ENCODE measurements at places on chromosomes 12 and 14. TPM values are rescaled to one million over a fixed set of nuclear protein-coding genes. Genes with fewer than 3 reads are reported as not detected.

TAS2R8 gene
- not detected for polyA plus RNA-seq

PCED1B gene
- 7.8 TPM for polyA plus RNA-seq

GSKIP gene
- 29.9 TPM for polyA plus RNA-seq

TMEM179 gene
- polyA plus RNA-seq: not detected

CISTR gene
- not detected for polyA plus RNA-seq

ESYT1 gene
- polyA plus RNA-seq: 180 TPM

GPR84 gene
- polyA plus RNA-seq: not detected

LRRC10 gene
- polyA plus RNA-seq: not detected

MFAP5 gene
- polyA plus RNA-seq: 172 TPM

PMCH gene
- not detected for polyA plus RNA-seq

DIO3 gene
- polyA plus RNA-seq: not detected

ITGB7 gene
- polyA plus RNA-seq: 0.59 TPM

ZC2HC1C gene
- 0.85 TPM for polyA plus RNA-seq

CFAP54 gene
- polyA plus RNA-seq: 0.38 TPM

SLC25A21 gene
- 0.50 TPM for polyA plus RNA-seq

TCTN2 gene
- 8.1 TPM for polyA plus RNA-seq

ASB2 gene
- polyA plus RNA-seq: 0.06 TPM

KCNC2 gene
- not detected for polyA plus RNA-seq

LRRC23 gene
- 12.7 TPM for polyA plus RNA-seq

CHFR gene
- polyA plus RNA-seq: 29.5 TPM

LRFN5 gene
- 0.07 TPM for polyA plus RNA-seq
